ENCODE measurements at places on chromosomes 7 and 10.

GRCh38 chr10:79994556-79994955, 45.7 kb upstream of the SFTPD start:
- H3K27me3 ChIP-seq: peaks cover 5% of the 10 kb centered on the region
- no peaks in the 10 kb centered on the region for H3K36me3 ChIP-seq
- DNase-seq: no peak
- no peak overlapping the region for H3K27ac ChIP-seq
- H3K4me3 ChIP-seq: no peak overlapping the region
- no peaks in the 10 kb centered on the region for H3K4me1 ChIP-seq

DNA sequence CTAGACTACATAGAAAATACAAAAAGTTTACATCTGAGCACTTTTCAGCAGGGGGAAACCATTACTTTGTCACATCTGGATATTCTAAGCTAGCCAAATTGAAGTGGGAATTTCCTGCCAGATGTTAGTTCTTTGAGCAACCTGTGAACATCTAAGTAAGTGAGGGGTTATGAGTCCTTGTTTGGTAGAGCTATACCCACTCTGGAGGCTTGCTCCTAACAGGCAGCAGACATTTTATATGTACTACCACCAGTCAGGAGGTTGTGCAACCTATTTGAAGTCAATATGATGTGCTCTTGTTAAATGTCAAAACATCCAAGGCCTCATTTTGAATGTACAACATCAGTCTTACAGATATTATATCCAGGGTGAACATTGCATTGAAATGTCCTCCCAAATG, 143.3 kb upstream of the KAT6B start:
- no peaks in the 10 kb centered on the region for H3K4me1 ChIP-seq
- no peak overlapping the region for H3K4me3 ChIP-seq
- H3K27me3 ChIP-seq: no peaks in the 10 kb centered on the region
- no peak overlapping the region for H3K27ac ChIP-seq

DNA sequence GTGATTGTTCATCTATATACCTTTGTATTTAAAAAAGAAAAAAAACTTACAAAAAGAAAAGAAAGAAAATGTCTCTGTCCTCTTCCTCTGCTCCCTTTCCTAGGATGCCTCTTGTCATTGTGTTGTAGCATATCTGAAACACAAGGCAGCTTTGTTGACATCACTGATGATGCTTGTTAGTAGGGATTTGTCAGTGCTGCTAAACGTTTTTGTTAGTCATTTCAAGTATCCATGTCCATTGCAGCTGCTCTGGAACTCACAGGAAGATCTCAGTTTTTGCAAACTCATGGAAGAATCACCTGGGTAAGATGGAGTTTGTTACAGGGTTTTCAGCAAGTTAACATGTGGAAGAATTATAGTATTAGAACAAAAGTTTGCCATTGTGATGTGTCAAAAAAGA, 123.6 kb downstream of the CCSER2 start:
- no peak overlapping the region for H3K27ac ChIP-seq
- no peak overlapping the region for H3K4me3 ChIP-seq
- H3K4me1 ChIP-seq: no peaks in the 10 kb centered on the region
- no peaks in the 10 kb centered on the region for H3K27me3 ChIP-seq
- DNase-seq: no peak
- H3K36me3 ChIP-seq: peaks cover 8% of the 10 kb centered on the region

DNA sequence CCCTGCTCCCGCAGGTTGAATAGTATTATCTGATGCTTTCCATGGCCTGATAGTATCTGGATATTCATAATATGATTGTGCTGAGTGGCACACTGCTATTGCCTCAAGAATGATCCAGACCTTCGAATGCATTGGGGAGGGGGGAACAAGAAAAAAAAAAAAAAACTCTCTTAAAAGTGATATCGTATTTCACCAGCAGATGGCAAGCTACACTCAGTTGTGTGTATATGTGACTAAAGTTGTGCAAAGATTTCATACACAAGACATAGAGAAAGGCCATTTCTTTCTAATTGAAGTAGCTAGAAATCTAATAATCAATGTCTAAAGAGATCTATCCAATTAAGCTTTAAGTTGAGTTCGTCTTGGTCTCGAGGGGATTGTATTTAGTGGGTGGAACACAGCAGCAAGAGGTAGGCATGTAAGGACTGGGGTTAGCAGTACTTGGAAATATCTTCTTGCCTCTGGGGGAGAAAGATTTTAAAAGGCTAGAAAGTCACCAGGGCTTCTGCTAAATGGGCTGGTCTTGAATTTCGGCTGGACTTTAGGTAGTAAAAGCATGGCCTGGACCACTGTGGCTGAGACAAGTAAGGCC, 15.3 kb downstream of the SFRP4 start:
- H3K4me3 ChIP-seq: no peak overlapping the region
- no peak for DNase-seq
- no peak overlapping the region for H3K27ac ChIP-seq
- peaks cover 12% of the 10 kb centered on the region for H3K27me3 ChIP-seq

DNA sequence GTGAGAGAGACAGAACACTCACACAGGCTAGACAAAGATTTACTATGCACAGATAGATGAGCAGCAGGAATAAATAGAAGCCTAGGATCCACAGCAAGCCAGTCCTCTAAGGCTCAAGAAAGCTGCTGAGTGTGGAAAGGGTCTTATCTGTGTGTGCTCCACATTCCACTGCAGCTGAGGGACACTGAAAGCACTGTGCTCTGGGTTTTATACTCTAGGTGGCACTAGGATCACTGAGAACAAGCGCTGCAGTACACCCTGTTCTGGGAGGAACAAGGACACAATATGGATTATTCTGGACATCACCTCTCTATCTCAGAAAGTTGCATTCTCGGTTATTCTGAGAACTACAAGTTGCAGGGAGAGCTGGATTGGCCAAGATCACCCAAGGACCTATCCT, 4.9 kb upstream of the KLHL7 start:
- no peaks in the 10 kb centered on the region for H3K27me3 ChIP-seq
- peaks cover 10% of the 10 kb centered on the region for H3K4me1 ChIP-seq
- no peaks in the 10 kb centered on the region for H3K36me3 ChIP-seq
- DNase-seq: no peak

GRCh38 chr10:132886211-132887099, 55.9 kb downstream of the CFAP46 start:
- no peak overlapping the region for H3K27ac ChIP-seq
- no peak overlapping the region for H3K4me3 ChIP-seq
- H3K27me3 ChIP-seq: no peaks in the 10 kb centered on the region
- no peak for DNase-seq
- no peaks in the 10 kb centered on the region for H3K4me1 ChIP-seq

DNA sequence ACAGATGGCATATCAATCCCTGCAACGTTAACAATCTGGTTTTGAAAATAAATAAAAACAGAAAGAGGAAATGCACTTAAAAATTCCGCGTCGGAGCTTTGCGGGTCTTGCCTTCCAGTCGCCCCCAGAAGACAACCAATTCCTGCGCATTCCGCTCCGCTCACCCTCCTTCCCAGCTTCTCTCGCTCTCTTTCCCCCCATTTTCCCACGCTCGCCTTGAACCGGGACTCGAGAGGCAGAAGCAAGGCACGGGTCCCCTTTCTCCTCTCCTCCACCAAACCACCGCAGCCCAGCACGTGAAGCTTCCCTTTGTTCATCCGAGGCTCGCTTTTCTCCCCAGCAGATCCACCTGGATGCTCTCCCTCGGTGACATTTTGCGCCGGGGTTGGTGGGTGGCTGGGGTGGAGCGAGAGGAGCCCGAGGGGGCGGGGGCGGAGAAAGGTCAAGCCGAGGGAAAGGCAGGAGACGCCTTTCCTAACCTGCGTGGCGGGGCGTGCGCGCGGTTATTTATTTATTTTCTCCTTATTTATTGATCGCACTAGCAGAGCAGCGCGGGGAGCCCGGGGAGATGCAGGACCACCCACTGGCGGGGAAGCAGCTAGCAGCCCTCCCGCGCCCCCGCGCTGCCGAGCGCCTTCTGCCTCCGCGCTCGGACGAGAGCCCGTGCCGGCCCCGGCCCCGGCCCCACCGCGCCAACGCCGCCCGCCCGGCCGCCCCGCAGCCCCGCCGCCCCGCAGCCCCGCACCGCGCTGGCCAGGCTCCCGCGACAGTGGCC, at the start of gene KCND2:
KCND2 (plus strand) TSS at position 475 of the 775 bp plus-strand sequence.
- H3K4me1 ChIP-seq: no peaks in the 10 kb centered on the region
- H3K4me3 ChIP-seq: no peak within 1 kb of the TSS
- no peaks in the 10 kb centered on the region for H3K36me3 ChIP-seq
- H3K27ac ChIP-seq: no peak within 1 kb of the TSS
- DNase-seq: no peak

DNA sequence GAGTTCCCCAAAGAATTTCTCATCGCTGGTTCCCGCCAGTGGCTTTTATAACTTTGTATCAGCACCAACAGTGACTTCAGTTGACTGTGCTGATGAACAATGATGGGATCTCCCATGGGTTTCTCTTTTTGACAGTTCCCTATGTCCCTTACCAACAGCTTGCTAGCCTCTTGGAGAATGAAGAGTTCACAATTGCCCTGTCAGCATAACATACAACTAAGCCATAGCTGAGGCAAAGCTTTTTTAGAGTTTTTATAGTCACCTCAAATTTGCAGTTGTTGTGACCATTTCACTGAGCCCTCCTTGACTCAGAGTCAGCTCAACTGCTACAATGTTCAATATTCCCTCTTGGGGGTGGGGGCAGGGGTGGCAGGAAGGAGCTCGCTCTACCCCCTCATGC, 179.8 kb downstream of the TFEC start:
- H3K36me3 ChIP-seq: no peaks in the 10 kb centered on the region
- no peak for DNase-seq
- no peak overlapping the region for H3K27ac ChIP-seq
- no peaks in the 10 kb centered on the region for H3K4me1 ChIP-seq
- no peak overlapping the region for H3K4me3 ChIP-seq

DNA sequence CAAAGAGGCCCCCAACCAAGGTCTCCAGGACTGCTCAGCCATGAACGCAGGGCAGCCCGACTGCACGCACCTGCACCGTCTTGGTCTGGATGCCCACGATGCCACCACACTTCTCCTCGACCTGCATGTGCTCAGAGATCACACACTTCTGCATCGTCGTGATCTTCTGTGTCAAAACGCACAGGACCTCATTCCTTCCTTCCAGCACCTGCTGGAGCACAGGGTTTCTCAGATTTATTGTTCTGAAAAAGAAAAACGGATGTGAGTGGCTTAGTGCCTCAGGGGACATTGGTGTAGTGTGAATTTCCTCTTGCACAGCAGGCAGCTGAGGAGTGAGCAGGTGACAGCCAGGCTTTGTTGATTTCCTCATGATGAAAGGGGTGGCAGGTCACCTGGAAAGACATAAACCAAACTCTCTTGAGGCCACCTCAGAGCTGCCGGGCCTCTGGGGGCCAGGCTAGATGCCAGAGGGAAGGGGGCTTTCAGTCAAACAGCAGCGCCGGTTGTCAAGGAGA, 38.2 kb downstream of the GSDME start:
- peak overlapping the region; percentile 15 for H3K27ac ChIP-seq
- H3K4me3 ChIP-seq: no peak overlapping the region
- H3K27me3 ChIP-seq: no peaks in the 10 kb centered on the region

- no peak overlapping the region for H3K4me3 ChIP-seq
- no peaks in the 10 kb centered on the region for H3K4me1 ChIP-seq
- H3K27me3 ChIP-seq: no peaks in the 10 kb centered on the region
- no peak overlapping the region for H3K27ac ChIP-seq
Observed at GRCh38 chr7:95976369-95977060, 204.2 kb downstream of the DYNC1I1 start.

GRCh38 chr7:47669901-47670384, 88.0 kb upstream of the TNS3 start:
- no peaks in the 10 kb centered on the region for H3K4me1 ChIP-seq
- DNase-seq: no peak
- H3K36me3 ChIP-seq: no peaks in the 10 kb centered on the region
- H3K27me3 ChIP-seq: no peaks in the 10 kb centered on the region
- no peak overlapping the region for H3K4me3 ChIP-seq
- no peak overlapping the region for H3K27ac ChIP-seq

DNA sequence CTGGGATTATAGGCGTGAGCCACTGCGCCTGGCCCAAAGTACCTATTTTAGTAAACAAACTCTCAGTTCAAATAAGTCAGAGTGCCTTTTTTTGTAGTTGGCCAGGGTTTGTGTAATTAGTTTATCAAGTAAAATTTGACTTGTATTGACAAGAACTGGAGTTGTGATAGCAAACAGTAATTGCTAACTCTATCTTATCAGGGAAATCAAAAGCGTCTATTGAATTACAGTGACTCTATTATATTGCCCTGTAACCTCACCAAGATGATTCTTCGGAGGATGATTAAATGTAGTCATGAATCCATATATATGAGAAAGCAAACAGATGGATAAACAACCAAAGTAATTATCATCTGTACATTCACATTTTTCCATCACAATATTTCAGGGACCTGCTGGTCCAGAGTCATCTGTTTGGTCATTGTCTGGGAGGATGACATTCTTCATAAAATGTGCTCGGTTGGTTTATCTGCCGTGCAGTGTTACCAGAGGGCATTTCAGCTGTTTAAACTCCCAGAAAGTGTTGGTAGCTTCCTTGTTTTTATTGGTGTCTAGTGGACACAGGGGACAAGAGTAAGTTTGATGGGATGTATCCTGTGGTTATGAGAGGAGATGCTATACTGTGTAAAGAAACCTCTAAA, 35.6 kb downstream of the DOCK1 start:
- DNase-seq: no peak
- H3K27me3 ChIP-seq: no peaks in the 10 kb centered on the region
- no peaks in the 10 kb centered on the region for H3K4me1 ChIP-seq
- H3K27ac ChIP-seq: no peak overlapping the region

- DNase-seq: no peak
- H3K27me3 ChIP-seq: no peaks in the 10 kb centered on the region
- no peak overlapping the region for H3K4me3 ChIP-seq
- H3K4me1 ChIP-seq: no peaks in the 10 kb centered on the region
Observed at GRCh38 chr7:26646336-26647048, 217.9 kb downstream of the SKAP2 start.

DNA sequence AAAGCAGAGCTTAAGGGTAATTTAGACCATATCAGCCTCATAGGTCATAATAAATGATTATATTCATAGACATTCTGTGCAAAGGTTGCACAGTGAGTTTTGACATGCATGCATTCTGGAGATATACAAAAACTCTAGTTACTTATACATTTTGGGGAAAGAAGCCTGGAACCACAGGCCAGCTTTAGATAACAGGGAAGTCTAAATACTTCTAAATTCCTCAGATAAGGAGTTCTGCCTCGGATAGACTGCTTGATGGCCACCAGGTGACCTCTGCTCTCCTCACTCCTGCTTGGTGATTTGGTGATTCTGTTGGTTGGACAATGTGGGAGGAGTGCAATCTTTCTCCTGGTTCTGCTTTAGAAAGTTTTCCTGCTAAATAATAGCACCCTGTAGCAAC, 77.9 kb downstream of the SGMS1 start:
- H3K36me3 ChIP-seq: no peaks in the 10 kb centered on the region
- H3K4me1 ChIP-seq: no peaks in the 10 kb centered on the region
- no peaks in the 10 kb centered on the region for H3K27me3 ChIP-seq

All from DND-41 (cell line).